ENCODE measurements at places on chromosomes 1 and 21.

GRCh38 chr1:60889709-60890108, 192.7 kb upstream of the NFIA start:
- no peak for DNase-seq

- DNase-seq: no peak
These were observed 5.3 kb downstream of the TRAF3IP3 start for GRCh38 chr1:209761011-209761635.

DNA sequence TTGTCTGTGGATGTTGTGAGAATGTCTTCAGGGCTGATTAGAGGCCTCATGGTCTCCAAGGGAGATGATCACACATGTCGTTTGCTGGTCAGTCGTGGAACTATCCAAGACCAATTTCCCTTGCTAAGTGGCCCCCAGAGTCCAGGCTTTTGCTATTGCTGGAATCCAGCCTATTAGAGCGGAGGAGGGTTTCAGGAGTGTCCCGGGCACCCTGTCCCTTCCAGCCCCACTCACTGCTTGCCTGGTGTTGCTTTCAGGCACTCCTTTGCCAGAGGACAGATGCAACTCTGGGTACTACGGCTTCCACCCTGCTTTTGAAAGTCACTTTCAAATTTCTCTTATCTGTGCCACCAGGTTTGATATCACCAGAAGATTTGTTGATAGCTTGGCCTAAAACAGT, 149.1 kb downstream of the NOS1AP start:
- DNase-seq: no peak

- no peak for DNase-seq
These were observed 204.8 kb downstream of the FCRL5 start for GRCh38 chr1:157347506-157347905.
